ENCODE measurements at places on chromosomes 16 and 17.

DNA sequence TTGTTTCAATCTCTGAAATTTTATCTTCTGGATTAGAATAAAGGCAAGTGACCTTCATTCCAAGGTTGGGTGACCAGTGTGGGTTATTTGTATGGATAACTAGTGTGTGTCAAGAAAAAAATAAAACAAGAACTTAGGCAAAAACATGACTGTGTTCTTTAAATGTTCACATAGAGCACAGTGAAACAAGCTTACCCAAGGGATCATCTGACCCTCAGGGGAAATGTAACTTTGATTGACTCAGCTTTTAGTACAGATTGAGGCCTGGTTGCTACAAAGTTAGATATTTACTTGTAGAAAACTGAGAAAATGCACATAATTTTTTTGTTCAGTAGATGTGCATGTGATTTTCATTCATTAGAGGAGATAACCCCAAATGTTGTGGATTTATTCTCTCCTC lies 6.7 kb downstream of the CACNG3 start:
- no peak for DNase-seq

GRCh38 chr16:30997725-30998711 lies 12.4 kb downstream of the STX1B start:
- DNase-seq, result no peak

DNA sequence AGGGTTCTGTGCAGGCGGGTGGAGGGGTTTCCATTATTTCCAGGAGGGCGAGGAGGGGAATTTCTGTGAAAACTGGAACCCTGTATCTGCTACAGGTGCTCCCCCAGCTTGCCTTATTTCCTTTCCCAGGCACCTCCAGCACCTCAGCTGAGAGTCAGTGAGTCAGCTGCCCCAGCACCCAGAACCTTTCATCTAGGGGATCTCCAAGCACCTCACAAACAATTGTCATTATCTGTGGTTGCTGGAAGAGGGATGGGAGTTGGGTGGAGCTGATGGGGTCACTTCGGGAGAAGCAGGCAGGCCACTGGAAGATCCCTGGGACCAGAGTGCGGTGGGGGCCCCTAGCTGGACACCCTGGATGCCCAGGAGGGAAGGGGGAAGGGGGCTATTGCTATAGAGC lies 10.0 kb upstream of the CLUH start:
- no peak for DNase-seq

DNA sequence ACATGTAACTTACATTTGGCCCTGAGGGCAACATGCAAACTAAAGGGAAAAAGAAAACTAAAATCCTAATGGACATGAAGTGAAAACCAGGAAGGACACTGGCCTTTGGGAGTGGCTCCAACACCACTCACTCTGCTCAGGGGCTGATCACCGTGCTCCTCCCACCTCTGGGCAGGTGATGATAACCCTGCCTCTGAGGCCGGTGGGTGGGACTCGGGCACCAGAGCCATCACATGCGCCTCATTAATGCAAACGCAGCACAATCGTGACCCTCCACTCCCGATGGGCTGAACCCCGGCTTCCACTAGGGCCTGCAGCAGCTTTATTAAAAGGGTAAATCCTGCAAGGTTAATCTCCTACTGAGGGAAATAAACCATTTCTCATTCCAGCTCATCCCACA lies 4.7 kb downstream of the KLHDC4 start:
- DNase-seq, result no peak

DNA sequence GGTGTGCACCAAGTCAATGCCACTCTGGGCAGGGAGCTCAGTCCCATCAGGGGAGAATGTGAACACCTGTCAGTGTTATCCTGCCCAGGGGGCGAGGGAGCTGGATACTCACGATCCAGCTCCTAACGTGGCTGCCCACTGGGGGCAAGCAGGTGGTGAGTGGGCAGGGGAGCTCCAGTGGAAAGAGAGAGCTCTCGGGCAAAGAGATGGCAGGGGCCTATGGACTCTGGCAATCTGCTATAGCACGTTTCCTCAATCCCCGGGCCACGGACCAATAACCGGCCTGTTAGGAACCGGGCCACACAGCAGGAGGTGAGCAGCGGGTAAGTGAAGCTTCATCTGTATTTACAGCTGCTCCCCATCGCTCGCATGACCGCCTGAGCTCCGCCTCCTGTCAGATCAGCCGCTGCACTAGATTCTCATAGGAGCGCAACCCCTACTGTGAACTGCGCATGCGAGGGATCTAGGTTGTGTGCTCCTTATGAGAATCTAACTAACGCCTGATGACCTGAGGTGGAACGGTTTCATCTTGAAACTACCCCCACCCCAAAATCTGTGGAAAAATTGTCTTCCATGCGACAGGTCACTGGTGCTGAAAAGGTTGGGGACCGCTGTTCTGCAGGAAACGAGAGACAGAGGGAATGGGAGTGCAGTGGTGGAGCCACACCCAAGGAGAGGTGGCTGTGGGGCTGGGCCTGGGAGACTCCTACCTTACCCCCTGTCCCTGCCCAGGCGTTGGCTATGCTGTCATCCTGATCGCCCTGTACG lies 15.6 kb downstream of the SLC6A2 start:
- no peak for DNase-seq

GRCh38 chr16:31694461-31694860 lies 166.8 kb downstream of the AHSP start:
- DNase-seq, result no peak

Measured in NCI-H524 treated with DMSO at 0.1 percent for 48 hours (cell line).